ENCODE measurements at places on chromosomes 11 and 22.

DNA sequence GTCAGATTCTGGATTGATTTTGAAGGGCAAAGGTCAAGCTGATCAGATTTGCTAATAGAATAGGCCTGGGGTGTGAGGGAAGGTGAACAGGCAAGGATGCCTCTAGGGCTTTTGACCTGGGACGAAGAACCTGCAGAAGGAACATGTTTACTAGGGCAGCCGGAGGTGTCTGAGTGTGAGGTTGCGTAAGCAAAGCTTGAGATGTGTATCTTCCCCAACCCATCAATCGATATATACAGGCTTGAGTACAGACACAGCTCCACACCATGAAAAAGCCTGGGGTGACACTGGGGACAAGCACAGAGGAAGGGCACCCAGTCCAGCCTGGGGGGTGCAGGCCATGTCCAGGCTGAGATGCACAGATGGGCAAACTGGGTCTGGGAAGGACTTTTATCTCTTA, 1.1 kb downstream of the LHFPL7 start:
- no peak for DNase-seq

- DNase-seq, result no peak
Observed at GRCh38 chr11:128905345-128906184, 14.4 kb downstream of the KCNJ5 start.

GRCh38 chr22:38649841-38650522, 6.2 kb downstream of the FAM227A start:
- no peak for DNase-seq

DNA sequence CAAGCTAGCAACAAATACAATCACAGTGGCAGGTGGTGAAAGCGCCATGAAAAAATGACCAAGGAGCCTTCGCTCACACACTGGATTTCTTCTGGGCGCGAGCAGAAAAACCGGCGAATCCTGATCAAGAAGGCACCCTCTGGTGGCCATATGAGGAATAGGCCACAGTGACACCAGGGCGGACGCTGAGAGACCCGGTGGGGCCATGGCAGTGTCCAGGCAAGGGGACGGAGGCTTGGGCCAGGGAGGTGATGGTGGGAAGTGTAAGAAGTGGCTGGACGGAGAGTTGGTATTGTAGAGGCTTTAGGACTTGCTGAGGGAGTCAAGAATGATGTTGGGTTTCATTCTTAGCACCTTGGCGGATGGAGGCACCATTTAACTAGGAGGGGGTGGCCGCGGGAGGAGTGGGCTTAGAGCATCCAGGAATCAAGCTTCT, 16.9 kb upstream of the RAC2 start:
- DNase-seq, result no peak

DNA sequence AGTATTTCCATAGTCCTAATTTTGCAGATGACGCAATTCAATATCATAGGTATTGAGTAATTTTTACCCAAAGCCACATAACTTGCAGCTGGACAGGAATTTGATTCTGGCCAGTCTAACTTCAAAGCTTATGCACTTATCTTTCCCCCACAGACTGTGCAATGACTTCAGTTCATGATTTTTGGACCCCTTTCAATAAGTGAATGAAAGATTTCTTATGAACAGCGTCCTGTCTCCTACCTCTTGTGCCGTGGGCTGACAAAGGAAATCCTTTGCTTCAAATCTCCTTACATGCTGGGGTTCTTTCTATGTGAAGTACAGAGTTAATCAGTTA, 217.7 kb upstream of the KIRREL3 start:
- DNase-seq, result no peak

DNA sequence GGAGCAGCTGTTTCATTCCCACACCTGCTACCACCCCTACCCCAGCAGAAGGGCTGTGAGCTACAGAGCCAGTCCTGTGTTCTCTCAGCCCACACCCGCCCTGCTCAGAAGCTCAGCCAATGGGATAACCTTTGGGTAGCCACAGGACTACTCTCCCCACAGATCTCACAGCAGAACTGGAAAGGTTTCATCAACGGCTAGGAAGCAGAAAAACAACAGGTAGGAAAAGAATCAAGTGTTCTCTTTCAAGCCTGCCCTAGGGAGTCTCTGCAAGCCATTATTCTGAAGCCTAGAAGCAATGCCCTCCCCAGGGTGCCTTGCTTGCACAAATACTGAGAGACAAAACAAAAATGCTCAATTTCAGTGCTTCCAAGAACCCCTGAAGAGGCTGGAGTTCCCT, 77.2 kb downstream of the TMPRSS5 start:
- no peak for DNase-seq

GRCh38 chr11:116360221-116360941, 412.4 kb downstream of the BUD13 start:
- DNase-seq, result no peak

GRCh38 chr22:20651286-20651685, 122.6 kb upstream of the SERPIND1 start:
- DNase-seq, result no peak

Data from GM18507 (cell line).